Stimulated activated CD8-positive, alpha-beta memory T cell treated with anti-CD3 and anti-CD28 coated beads, Interleukin-15, amount 100 ng/mL, for 24 hours (primary cell): ENCODE measurements at places on chromosomes 3 and 15.

GRCh38 chr3:31353166-31353565 lies 179.6 kb upstream of the STT3B start:
- DNase-seq, result no peak

- DNase-seq, result no peak
These were observed 81.4 kb downstream of the ARNT2 start for GRCh38 chr15:80485370-80486164.

DNA sequence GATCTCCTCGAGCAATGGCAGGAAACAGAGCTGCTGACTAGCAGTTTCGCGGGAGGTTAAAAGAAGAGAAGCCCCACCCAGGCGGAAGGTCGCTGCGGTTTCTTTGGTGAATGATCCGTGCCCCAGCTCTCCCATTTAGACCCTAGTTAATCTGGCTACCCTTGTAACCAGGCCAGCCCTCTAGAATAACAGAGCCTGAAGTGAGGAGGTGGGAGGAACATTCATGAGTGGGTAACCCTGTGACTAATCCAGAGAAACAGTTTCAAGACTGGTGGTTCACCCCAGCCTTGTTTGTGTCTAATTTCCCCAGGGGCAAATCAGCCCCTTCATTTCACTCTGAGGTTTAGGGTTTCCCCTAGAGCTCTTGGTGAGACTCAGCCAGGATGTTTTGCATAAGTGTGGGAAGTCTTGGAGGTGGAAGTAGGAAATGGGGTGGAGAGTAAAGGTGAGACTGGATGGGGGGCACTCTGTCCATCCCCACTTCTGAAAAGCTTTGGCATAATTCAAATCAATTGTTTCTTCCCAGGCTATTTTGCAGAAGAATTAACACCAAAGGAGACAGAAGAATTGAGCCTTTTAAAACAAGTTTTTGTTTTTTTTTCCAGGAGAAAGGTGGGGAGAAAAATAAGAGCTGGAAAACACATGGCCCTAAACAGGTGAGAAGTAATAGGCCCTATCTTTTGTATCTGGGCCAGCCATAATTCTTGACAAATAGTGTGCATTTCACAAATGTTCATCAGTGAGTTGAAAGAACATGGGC lies 303.1 kb downstream of the RPLP1 start:
- DNase-seq, result peak; percentile 45

DNA sequence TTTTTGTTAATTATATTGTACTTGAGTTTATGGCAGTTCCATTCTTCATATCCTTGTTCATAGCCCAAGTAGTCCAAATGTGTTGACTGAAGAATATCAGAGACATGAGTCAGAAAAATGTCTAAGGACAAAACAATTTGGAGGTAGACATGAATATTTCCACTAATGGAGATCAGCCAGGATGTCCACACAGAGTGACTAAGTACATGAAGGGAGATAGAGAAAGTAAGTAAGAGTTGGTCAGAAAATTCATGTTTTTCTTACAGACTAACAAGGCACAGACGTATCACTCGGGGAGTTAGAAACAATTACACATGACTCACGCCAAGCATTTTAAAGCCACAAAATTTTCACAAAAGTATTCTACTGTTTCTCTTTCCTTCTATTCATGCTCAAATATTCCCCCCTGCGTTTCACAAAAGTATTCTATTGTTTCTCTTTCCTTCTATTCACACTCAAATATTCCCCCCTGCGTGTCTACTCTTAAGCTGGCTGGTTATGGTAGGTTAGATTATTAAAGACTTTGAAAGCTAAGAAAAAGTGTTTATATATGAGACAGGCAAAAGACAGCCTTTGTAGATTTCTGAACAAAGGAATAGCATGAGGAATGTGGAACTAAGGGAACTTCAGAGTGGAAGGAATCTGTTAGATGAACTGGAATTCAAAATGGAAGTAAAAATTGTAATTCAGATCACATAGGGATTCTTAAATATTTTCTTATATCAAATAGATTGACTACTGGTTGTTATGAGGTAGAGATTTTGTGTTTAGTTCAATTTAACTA lies 648.7 kb upstream of the CCDC54 start:
- DNase-seq, result no peak

GRCh38 chr15:45906230-45906629 lies 271.4 kb downstream of the SQOR start:
- no peak for DNase-seq

DNA sequence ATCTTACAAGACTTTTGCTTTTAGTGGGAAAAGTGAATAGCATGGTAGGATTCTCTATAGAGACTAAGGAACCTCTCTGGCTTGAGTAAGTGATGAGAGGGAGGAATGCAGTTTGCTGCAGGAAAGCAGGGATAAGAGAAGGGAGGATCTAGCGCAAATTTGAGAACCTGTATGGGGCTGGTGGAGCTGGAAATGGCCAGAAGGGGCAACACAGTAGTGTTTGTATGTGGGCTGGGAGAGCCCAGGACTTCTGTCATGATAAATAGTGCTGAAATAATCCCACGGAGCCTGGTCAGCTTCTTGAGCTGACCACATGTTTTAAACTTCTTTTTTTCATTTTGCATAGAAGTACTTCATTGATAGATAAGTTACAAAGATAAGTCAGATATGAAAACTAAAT lies 11.2 kb upstream of the SHC4 start:
- no peak for DNase-seq

DNA sequence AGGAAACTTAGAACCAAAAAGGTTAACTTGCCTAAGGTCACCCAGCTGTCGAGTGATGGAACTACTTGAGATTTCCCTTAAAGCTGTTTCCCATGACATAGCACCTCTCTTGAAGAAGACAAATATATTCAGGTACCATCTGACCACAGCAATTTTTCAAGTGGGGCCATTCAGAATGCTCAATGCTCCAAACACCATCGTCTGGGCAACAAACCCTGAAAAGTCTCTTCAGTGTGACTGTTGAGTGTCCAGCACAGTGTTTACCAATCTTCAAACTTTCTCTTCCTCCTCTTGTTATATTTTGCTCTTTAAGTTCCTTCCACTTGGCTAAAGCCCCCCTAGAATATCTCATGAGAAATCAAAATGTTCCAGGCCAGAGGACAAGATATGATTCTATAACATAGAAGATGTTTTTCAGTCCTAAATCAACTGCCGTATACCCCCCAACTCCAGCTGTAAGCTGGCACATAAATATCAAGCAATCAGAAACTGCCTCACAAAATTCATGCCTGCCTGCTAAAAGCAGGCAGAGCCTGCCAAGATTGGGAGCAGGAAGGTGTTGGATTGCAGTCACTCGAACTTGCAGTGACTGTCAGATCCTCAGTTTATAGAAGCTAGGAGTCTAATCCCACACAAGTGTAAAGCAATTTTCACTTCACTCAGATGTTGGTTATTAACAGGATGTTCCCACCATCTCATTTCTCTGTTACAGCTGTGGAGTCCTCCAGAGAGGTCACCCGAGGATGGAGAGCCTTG lies 230.5 kb upstream of the MRPL3 start:
- no peak for DNase-seq

GRCh38 chr3:48405971-48406370 lies 23.9 kb downstream of the PLXNB1 start:
- no peak for DNase-seq

DNA sequence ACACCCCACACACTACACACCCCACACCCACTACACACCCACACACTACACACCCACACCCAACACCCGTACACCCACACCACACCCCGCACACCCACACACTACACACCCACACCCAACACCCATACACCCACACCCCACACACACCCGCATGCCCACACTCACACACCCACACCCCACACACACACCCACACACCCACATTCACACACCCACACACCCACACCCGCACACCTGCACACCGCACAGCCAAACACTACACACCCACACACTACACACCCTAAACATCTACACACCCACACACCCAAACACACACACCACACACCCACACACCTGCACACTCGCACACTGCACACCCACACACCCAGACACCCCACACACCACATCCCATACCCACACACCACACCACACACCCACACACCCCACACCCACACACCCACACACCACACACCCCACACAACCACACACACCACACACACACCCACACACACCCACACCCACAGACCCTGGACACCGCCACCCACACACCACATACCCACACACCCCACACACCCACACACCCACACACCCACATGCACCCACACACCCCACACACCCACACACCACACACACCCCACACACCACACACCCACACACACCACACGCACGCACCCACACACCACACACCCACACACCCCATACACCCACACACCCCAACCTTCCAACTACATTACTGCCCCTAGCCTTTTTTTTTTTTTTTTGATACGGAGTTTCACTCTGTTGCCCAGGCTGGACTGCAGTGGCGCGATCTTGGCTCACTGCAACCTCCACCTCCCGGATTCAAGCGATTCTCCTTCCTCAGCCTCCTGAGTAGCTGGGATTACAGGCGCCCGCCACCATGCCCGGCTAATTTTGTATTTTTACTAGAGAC lies 16.9 kb downstream of the CEP19 start:
- no peak for DNase-seq

DNA sequence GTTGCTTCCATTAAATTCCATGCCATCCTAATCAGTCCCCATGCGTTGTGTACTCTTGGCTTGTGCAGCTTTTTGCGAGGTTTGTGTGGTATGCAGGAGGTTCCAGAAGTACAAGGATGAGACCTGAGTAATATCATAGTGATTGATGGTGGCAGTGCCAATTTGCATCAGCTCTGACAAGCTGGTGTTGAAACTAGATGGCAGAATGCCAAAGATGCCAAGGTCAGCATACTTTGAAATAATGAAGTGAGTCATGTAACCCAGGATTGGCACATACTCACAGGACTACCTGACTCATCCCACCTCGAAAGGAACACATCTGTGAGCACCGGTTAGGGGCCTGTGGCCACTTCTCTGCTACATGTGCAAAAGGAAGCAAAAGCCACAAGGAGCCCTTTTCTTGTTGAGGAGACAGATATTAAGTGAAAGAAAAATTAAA lies 14.3 kb downstream of the KAT2B start:
- DNase-seq, result peak; percentile 22

- no peak for DNase-seq
These were observed 34.6 kb downstream of the FGD5 start for GRCh38 chr3:14853271-14853951.

GRCh38 chr3:9179826-9180763 lies 69.4 kb downstream of the SRGAP3 start:
- no peak for DNase-seq
